ENCODE measurements at places on chromosomes 11 and 22.

- DNase-seq: no peak
Observed at GRCh38 chr22:30041475-30041874, 38.8 kb upstream of the HORMAD2 start.

GRCh38 chr11:64058494-64058893, 22.8 kb downstream of the FLRT1 start:
- no peak for DNase-seq

- no peak for DNase-seq
Observed at GRCh38 chr11:131356206-131356605, 14.2 kb upstream of the NTM start.

DNA sequence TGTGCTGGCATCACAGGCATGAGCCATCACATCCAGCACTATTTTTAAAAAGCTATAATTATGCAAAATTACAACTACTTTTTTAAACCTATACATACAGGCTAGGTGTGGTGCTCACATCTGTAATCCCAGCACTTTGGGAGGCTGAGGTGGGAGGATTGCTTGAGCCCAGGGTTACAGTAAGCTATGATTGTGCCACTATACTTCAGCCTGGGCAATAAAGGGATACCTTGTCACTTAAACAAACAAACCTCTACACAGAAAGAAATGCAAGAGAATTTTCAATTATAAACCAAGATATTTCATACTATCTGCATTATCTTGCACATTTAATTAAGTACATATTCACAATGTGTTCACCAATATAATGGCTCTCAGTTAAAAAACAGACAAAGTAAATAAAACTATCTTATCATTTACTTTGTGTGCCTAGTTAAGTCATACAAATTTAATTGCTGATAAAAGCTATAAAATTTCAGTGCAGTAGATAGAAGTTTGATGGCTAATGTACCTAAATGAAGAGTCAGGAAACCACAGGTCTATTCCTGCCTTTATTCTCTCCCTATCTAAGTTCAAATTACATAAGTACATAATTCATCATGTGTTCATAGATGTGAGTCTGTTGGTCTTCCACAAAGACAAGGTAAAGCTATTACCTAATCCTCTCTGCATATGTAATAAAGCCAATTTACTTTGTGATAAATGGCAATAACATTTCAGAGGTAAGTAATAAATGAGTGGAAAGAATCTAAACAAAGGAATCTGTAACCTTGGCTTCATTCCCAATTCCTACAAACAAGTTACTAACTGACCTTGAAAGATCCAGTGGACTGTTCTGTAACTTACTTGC, 9.0 kb upstream of the RDX start:
- DNase-seq: no peak

Measured in NCI-H1694 treated with DMSO at 0.1 percent for 48 hours (cell line).